IMR-90 (cell line): ENCODE measurements at places on chromosomes 5 and 9. TPM values are rescaled to one million over a fixed set of nuclear protein-coding genes. Genes with fewer than 3 reads are reported as not detected.
A peak's percentile ranks its signal among the peaks of the same experiment; 100 is the strongest.

SPATA31C1 gene
- total RNA-seq, result not detected in 2 replicates

CAMK2A gene
- under 0.01 and 0.18 TPM in 2 replicates for total RNA-seq

LEAP2 gene
- total RNA-seq, result under 0.01 TPM in 2 replicates

SLC46A2 gene
- not detected in 2 replicates for total RNA-seq

- DNase-seq, result no peak
Observed at GRCh38 chr5:33475706-33476105, 34.9 kb downstream of the TARS1 start.

DNA sequence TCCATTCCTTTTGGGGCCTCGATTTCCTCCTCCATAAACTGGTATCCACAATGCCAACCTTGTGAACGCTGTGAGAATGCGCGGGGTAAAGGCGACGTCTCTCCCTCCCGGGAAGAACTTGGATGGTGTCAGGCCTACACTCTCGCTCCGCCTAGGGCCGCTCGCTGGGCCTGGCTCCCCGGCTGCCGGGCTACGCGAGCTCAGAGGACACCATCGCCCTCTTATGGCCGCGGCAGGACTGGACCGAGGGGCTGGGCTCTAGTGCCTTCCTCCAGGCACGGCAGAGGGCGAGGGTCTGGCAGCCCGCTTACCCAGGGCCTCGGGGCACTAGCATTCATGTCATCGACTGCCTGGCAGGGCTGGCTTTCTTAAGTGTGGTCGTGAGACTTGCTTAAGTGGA is 1.3 kb upstream of the EXOSC2 start:
- no peak for DNase-seq

- peak; percentile 55 for DNase-seq
Observed at GRCh38 chr9:69307446-69308205, 17.4 kb upstream of the ENTREP1 start.

GRCh38 chr5:33801292-33801691 is 90.5 kb downstream of the ADAMTS12 start:
- DNase-seq, result no peak

DNA sequence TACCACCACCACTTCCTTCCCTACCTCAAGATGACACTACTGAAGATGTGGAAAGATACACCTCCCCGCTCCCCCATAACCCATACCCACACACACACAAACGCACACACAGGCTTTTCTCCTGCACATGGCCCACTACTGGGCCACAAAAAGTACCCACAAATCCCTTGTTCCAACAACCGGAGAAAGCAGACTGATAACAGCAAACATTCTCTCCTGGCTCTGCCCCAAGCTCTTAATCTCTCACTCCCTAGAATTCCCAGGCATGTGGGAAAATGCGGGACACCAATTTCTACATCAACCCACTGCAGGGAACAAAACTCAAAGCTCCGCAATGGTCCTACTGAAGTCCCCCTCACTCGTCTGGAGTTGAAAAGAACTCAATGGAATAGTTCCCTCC is 611.0 kb upstream of the KLF4 start:
- DNase-seq, result no peak

GRCh38 chr9:85927076-85927475 is 13.9 kb upstream of the NAA35 start:
- no peak for DNase-seq
